ENCODE measurements at places on chromosomes 6 and 20. TPM values are rescaled to one million over a fixed set of nuclear protein-coding genes. Genes with fewer than 3 reads are reported as not detected.

DNA sequence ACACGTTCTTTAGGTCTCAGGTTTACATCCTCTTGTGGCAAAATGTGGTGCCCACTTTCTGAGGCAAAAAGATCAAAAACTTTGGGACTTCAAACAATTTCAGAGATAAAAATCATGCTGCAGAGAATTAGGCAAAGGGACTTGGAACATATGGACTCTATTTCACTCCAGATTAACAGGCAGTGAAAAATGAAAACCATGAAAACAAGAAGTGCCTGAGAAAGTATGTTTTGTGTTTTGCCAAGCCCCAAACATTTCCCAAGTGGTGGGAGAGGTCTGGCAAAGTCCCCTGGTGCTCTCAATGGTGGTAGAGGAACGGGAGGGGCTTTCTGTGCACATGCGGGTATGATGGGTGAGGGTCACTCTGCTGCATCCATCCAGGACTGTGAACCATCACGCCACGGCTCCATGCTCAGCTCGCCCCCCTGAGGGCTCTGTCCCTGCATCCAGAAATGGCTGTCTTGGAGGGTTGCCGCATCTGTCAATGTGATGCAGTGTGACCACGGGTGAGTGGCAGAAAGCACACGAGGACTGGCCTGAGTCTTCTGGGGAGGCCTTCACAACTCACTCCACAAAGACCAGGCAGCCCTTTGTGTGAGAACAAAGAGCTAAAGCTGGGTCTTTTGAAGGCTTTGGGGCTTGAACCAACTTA lies 43.2 kb upstream of the TBC1D7 start:
- H3K27ac ChIP-seq, result peak overlapping the region; percentile 43
- no peaks in the 10 kb centered on the region for H3K36me3 ChIP-seq
- peaks cover 45% of the 10 kb centered on the region for H3K4me1 ChIP-seq

Gene HCRTR2
- not detected for total RNA-seq

Gene POM121L2
- total RNA-seq, result not detected

- H3K36me3 ChIP-seq, result no peaks in the 10 kb centered on the region
- no peaks in the 10 kb centered on the region for H3K4me1 ChIP-seq
- no peaks in the 10 kb centered on the region for H3K27me3 ChIP-seq
- no peak for DNase-seq
Observed at GRCh38 chr6:130116273-130116672, 97.9 kb downstream of the L3MBTL3 start.

All from vagina (tissue), 2 donors.